ENCODE measurements at places on chromosomes 1 and 21. TPM values are rescaled to one million over a fixed set of nuclear protein-coding genes. Genes with fewer than 3 reads are reported as not detected.
A peak's percentile ranks its signal among the peaks of the same experiment; 100 is the strongest.

Gene BATF3
- 0.90 TPM for total RNA-seq

DNA sequence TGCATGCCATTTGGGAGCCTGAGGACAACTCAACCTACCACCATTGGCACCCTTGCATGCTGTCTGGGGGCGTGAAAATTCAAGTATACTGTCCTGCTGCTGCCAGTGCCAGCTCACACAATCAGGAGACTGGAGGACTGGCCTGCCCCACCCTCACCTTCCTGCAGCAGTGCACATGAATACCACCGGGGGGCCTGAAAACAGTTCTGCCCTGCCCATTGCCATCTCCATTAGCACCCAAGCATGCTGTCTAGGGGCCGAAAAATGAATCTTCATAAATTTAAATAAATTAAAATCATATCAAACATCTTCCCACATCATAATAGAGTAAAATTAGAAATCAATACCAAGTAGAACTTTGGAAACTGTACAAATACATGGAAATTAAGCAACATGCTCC is 322.1 kb upstream of the TMPRSS15 start:
- DNase-seq = no peak

Gene NPHS2
- total RNA-seq = not detected

GRCh38 chr1:2384941-2385481 is 6.3 kb downstream of the MORN1 start:
- no peak for DNase-seq

DNA sequence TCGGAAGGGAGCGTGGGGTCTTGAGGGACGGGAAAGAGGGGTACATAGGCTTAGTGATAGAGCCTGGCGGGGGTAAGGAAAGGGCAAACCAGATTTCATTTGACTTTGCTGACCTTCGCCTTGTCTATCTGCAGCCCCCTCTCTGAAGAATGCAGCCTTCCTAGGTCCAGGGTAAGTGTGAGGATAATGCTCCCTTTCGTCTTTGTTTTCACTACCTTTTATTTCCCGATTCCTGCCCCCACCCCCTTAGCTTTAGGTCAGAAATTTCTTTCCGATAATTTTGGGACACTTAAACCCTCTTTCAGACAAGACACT is 396 bp downstream of the ATP5PB start:
- no peak for DNase-seq

DNA sequence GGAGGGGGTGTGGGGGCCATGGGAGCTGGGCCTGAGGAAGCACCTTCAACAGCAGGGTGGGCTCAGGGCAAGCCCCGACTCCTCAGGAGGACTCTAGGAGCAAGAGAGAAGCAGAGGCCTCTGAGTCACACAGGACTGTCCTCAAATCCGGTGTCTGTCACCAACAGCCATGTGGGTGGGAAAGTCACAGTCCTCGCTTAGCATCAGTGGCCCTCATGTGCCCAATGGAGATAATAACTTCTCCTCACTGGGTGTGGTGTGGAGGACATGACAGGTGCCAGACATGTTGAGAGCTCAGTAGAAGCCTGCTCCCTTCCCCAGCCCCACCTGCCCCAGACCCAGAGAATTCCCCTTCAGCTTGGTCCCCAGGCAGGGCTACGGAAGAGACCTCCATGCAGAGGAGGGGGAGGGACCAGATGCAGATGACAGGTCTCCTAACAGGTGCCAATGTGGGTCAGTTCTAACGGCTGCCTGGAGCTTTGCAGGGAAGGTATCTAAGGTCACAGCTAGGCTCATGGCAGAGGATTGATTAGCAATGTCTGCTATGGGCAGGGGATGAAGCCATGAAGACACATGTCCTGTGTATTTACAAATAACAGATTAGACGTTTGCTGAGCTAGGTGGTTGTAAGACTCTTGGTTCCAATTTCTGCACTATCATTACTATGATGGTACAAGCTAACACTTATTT is 30.2 kb downstream of the TTC39A start:
- DNase-seq = no peak

DNA sequence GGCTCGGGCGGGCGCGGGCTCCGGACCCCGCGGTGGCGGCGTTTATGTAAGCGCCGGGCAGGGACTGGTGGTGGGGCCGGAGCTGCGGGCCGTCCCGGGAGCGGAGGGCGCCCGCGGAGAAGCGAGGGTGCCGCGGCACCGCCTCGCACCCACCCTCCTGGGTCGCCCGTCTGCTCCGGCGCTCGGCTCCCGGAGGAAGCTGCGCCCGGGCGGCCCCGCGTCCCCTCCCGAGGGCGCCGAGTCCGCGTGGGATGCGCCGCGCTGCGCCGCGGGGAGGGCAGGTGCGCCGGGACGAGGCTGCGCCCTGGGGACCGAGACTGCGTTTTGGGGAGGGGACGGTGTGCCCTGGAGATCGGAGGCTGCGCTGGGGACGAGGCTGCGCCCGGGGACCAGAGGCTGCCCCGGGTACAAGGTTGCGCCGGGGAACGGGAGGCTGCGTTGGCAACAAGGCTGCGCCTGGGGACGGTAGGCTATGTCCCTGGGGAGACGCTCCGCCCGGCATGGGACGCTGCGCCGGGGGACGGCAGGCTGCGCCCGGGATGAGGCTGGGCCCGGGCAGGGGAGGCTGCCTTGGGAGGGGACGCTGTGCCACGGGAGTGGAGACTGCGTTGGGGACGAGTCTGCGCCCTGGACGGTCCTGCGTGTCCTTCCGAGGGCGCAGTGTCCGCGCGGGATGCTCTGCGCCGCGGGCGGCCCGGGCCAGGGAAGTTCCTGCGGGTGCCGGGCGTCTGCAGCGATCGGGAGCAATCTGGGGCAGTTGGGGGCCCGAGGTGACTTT is 627 bp downstream of the ADARB1 start:
- peak; percentile 21 for DNase-seq

DNA sequence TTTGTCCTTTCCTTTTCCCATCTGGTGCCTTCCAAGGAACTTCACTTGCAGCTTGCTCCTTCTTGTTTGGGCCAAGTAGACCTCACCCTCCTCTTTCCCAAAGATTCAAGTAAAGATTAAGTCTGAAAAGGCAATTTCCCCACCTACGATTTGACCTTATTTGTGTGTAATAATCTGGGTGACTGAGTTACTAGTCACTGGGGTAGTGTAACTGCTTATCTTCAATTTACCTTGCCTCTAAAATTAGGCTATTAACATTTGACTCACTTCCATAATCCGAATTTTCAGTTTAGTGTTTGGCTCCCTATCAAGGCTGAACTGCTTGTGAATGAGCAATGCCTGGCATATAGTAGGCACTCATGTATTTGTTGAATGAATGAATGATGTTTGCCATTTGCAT is 59.6 kb downstream of the PLA2G4A start:
- no peak for DNase-seq

DNA sequence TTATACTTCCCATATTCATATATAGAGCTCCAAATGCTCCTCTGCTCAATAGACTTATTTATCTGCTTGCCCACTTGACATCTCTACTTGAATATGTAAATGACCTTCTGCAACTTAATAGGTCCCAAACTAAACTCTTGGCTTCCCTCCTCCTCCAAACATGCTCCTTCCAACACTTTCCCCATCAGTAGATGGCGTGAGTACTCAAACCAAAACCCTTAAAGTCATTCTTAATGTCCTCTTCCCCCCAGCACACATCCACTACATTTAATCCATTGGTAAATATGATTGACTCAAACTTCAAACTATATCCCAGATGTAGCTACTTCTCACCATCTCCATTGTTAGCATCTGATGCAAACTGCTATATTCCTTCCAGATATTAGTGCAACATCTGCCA is 48.5 kb upstream of the PBX1 start:
- DNase-seq = no peak

DNA sequence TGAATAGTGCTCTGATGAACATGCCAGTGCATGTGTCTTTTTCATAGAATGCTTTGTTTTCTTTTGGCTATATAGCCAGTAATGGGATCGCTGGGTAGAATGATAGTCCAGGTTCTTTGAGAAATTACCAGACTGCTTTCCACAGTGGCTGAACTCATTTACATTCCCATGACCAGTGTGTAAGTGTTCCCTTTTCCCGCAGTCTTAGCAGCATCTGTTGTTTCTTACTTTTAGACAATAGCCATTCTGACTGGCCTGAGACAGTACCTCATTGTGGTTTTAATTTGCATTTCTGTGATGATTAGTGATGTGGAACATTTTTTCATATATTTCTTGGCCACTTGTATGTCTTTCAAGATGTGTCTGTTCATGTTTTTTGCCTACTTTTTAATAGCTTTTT is 784.5 kb downstream of the USP25 start:
- no peak for DNase-seq

DNA sequence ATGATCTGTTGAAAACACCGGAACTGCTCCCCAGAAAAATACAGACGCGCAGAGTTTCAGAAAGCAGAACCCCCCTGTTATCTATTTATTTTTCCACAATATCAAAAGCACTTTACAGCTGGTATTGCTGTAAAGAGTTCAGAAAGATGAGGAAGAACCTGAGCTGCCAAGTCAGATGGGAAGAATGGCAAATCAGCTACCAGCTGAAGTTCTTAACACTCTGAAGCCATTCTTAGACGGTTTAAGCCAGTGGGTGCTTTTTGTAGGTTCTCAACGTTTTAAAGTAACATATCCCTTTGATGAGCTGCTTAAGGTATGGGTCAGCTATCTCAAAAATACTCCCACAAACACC is 714 bp upstream of the AKIRIN1 start:
- no peak for DNase-seq

DNA sequence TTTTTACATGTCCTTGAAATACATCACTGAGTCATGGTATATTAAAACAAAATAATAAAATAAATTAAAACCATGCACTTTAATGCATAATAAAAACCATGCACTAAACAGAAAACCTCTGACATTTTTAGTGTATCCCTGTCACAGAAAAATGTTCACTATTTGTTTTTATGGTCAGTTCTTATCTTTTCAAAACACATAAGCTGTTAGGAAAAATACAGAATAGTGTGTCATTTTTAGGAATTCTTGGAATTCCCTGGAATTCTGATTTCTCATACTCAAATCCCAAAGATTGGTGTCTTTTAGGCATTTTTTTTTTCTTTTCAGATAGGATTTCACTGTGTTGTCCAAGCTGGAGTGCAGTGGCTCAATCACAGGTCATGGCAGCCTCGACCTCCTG is 25.1 kb upstream of the TINAGL1 start:
- DNase-seq = no peak

Gene EXO1
- 19.9 TPM for total RNA-seq

Gene ABCD3
- total RNA-seq = 59.3 TPM

DNA sequence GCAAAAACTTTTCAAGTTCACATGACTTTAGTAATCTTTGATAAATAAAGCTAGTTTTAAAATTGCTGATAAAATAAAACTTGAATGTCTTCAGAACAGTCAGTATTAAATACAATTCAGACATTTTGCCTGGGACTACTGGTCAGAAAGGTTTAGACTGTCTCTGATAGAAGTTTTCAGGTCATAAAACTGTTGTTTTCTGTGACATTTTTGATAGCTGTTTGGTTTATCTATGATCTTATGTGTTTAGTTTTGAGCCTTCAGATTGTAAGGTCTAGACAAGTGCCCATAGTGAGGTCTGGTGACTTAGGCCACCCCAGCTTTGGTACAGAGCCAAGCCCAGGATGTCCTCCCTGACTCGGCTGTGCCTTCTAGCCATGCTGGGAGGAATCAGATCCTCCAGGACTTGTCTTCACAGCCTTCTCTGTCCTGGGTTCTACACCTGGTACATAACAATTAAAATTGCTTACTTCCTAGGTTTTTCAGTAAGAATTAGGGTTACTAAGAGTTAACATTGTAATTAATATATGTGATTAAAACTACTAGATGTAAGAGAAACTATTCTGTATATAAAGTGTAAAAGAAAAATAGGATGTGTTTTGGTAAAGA is 15.1 kb upstream of the DNAH14 start:
- DNase-seq = no peak

- DNase-seq = peak; percentile 56
Observed at GRCh38 chr1:13960375-13960987, 260.5 kb downstream of the PRDM2 start.

- DNase-seq = no peak
Observed at GRCh38 chr1:114318961-114319360, 165.3 kb upstream of the SYT6 start.

- DNase-seq = no peak
Observed at GRCh38 chr1:33718186-33718585, 145.7 kb upstream of the HMGB4 start.

- DNase-seq = no peak
Observed at GRCh38 chr1:214900590-214900989, 181.9 kb upstream of the KCNK2 start.

DNA sequence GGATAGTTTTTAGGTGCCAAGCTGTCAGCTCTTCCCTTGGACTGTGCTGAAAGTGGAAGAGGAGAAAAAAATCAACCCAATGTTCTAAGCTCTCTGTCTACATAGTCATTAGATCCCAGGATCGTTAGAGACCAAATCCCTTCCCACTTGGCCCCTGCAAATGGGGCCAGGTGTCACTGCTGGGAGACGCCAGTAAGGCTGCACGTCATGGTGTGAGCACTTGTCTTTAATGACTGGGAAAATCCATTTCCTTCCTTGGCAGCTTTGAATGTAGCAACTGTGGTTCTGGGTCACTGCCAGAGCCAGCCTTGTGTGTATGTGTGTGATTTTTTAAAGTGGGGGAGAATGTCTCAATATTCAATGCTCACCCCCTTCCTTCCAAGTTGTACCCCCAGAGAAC is 59.9 kb downstream of the MAN1C1 start:
- DNase-seq = no peak

Gene A3GALT2
- total RNA-seq = not detected

DNA sequence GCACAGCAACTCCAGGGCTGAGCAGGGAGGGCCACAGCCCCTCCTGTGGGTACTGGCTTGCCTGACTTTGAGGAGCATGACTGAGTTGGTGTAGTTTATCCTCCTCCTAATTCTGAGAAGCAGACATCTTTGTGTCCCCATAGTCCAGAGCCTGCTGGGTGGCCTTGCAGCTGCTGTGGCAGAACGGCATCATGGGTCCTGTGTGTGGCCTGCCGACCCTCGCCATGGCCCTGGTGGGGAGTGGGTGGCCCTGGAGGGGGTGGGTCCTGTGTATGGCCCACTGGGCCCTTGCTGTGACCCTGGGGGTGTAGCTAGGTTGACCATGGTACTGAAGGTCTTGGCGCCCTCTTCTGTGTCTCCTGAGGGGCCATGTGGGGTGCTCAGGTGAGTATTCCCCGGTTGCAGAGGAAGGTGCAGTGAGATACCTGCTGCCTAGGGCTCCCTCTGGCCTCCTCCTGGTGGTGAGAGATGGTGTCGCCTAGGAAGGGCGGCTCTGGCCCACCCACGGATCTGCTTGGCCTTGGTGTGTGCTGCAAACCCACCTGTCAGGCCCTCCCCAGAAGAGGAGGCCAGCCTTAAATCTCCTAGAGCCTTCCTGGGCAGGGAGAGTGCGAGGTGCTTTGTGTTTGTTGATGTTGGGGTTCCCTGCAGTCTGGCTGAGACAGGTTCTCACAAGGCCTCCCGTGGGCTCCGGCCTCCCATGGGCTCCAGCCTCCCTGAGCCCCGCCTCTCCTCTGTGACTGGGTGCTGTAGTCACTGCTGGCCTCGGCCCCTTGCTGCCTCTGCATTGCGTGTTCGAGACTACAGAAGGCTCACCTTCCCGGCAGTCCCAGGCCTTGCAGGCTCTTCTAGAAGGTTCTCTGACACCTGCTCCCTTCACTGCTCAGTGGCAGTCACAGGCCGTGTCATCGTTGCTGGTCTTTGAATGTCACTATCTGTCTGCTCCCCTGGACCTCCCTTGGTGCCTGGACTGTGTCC is 7.8 kb downstream of the SNAP47 start:
- DNase-seq = no peak

Gene FAM110D
- not detected for total RNA-seq
